ENCODE measurements at places on chromosomes 7 and 10.

- no peak for DNase-seq
These were observed 468.1 kb upstream of the AKR1E2 start for GRCh38 chr10:4357911-4358310.

GRCh38 chr10:4117604-4118003 is 332.6 kb upstream of the KLF6 start:
- no peak for DNase-seq

- DNase-seq = no peak
These were observed 600.2 kb downstream of the DNAJB6 start for GRCh38 chr7:157936976-157937375.

DNA sequence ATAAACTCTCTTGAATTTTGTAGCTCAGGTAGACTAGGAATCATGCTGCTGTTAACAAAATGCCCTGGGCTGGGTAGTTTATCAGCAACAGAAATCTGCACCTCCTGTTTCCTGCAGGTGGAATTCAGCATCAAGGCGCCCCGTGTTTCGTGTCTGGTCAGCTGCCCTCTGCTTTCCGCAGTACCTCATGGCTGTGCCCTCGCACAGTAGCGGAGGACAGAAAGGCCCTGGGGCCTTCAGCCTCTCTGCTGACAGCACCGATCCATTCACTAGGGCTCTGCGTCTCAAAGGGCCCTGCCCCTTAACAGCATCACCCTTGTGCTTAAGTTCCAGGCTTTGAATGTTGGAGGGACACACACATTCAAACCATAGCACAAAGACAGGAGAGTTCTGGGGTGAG is 90.0 kb downstream of the DYNC2I1 start:
- DNase-seq = no peak

DNA sequence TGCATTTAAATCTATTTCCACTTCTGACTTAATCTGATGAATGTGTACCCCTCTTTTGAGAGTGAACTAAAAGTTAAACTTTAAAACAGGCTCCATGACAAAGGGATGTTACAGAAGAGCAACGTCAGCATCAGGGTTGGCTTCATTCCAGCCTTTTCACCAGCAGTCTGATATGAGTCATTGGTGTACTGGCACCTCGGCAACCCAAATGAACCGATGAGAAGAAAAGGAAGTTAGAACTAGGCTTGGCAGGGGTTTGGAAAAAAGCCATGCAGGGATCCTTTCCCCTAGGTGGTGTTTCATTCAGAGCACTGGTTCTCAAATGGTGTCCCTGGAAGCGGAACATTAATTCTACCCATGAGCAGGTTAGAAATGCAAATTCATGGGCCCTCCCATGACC is 53.6 kb downstream of the SEC61G start:
- DNase-seq = no peak

GRCh38 chr10:8316284-8316683 is 261.8 kb downstream of the GATA3 start:
- no peak for DNase-seq

GRCh38 chr10:104146882-104147281 is 24.9 kb downstream of the SFR1 start:
- DNase-seq = no peak

DNA sequence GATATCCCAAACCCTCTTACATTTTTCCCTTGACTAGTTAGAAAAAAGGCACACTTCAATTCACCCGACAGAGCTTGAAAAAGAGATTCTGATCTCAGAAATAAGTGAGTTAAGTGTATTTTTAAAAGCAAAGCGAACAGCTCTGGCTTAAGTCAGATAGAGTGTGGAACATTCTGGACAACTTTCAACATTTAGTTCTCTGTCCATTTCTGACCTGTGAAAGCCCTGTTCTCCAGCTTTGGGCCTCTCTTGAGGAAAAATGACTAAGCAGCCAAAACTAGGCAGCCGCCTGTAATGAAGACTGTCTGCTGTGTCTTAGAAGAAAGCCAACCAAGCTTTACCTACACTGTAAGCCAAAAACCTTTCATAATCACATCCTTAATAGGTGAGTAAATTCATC is 50.5 kb downstream of the CDK6 start:
- no peak for DNase-seq

GRCh38 chr10:119807960-119808697 is 64.5 kb downstream of the MCMBP start:
- no peak for DNase-seq

- DNase-seq = no peak
These were observed 15.6 kb upstream of the SLC26A3 start for GRCh38 chr7:107818622-107819021.

DNA sequence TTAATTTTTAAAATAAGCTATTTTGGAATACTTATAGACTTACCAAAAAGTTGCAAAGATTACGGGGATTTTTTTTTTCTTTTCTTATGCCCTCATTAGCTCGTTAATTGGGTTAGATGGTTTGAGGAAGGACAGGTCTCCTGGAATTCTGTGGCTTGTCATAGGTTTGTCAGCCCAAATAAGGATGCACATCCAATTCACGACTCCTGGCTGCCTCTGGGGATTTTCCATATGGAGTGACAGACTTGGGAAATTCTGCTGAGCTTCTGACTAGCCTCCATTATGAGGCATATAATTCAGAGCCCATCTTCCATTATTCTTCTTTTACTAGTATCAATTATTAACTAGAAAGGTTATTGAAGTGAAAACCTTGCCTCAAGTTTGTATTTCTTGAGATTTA is 102.1 kb downstream of the AUTS2 start:
- no peak for DNase-seq

DNA sequence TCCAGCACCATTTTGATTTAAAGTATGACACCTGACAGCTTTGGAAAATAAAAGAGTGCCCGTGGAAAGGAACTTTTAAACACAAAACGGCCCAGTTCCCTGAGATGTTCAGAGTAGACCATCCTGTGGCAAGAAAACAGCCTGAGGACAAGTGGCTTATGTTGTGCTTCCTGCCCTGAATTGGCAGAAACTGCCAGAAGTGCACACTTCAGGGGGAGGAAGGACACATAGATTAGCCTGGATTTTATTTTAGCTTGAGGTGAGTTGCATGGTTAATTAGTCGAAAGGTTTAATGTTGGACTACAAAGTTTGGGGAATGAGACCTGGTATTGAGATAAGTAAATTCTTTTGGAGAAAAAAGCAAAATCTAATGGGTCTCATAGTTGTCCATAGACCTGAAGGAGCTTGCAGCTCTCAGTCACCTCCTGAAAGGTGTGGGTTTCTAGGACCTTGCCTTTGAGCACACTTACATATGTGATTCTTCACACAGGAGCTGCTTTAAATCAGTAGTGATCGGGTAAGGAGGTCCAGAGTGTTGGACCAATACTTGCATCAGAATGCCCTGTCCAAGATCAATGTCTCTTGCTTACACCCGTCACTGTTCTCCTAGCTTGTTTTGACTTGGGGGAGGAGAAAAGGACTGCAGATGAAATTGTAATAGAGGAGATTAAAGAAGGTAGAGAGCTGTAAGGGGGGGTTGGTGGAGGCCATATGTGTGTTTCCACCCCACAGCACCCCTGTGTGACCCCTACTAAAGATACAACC is 4.9 kb downstream of the ITIH2 start:
- DNase-seq = no peak

DNA sequence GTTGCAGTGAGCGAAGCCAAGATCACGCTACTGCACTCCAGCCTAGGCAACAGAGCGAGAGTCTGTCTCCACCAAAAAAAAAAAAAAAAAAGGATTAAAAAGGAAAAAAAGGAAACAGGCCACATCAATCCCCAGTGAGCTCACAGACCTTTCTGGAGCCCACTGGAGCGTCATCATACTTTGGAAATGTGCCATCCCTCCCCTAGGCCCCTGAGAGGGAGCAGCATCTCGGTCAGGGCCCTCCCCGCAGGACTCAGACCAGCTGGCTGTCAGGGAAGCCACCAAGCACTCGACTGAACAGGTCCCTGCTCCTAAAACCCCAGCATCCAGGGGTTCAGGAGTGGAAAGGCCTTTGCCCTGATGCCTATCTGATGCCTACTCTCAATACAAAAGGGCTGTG is 97.9 kb upstream of the SH2B2 start:
- DNase-seq = no peak

GRCh38 chr7:121099572-121099971 is 111.1 kb downstream of the CPED1 start:
- DNase-seq = no peak

GRCh38 chr10:100997360-100998182 is 2.0 kb upstream of the LZTS2 start:
- DNase-seq = peak; percentile 91

DNA sequence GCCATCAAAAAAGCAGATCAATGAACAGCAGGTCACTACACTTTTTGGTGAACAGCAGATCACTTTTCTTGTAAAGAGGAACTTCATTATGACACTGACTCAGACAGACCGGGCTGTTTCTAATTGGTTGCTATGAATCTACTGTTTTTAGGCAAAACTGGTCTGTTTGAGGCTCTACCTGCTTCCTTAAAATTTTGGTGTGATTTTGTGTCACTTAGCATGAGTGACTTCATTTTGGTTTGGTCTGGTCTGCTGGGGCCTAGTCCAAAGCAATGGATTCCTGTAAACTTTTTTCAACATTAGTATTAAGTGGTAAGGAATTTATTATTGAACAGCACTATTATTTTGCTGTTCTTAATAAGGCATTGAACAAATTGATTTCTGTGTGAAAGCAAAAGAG is 41.8 kb upstream of the C10orf71 start:
- DNase-seq = no peak

GRCh38 chr7:116399819-116400218 is 99.7 kb upstream of the CAV2 start:
- no peak for DNase-seq

DNA sequence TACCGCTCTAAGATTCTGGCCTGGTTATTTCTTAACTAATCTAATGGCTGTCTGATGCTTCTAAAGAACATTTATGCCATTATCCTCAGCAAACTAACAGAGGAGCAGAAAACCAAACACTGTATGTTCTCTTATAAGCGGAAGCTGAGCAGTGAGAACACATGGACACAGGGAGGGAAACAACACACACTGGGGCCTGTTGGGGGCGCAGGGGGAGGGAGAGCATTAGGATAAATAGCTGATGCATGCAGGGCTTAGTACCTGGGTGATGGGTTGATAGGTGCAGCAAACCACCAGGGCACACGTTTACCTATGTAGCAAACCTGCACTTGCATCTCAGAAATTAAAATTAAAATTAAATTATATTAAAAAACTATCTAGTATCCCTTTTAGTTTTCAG is 853.5 kb downstream of the GATA3 start:
- DNase-seq = peak; percentile 6

GRCh38 chr7:1942941-1943289 is 272.8 kb downstream of the ELFN1 start:
- DNase-seq = no peak

GRCh38 chr7:128671992-128672391 is at the start of gene GARIN1A:
GARIN1A (plus strand) TSS chr7:128672292; CDS start chr7:128672398, 106 bp downstream.
- DNase-seq = no peak

DNA sequence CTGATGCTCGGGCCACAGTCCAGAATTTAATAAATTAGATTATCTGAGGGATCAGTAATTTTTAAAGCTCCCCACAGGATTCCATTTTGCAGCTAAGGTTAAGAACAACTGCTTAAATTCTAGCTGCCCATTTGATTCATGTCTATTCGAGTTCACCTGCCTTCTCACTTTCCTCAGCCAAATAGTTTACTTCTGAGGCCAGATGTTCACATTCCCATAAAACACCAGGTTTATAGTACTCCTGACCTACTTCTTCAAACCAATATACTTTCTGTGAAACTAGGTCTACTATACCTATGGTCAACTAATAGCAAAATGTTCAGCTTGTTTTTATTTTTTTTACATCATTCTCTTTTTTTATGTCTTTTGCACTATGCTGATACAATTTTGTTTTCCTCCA is 86.3 kb downstream of the GPR158 start:
- no peak for DNase-seq

DNA sequence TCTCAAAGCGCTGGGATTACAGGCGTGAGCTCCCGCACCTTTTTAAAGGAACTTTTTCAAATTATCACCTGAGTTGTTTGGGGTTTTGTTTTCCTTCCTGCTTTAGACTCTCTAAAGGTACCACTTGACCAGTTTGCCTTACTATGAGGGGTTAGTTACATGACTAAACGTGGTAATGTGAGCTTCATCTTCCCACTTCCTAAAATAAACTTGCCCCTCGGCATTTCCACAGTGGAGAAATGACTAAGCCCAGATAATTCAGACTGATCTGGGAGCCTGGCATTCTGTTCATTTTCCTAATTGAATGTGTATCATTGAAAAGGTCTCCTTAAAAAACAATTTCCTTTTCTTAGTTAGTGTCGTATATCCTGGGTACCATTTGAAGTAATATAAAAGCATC is 163.4 kb downstream of the PLXDC2 start:
- DNase-seq = no peak

- no peak for DNase-seq
These were observed 67.9 kb downstream of the CLRN3 start for GRCh38 chr10:127824826-127825225.

- no peak for DNase-seq
These were observed 237.0 kb downstream of the SDK1 start for GRCh38 chr7:3538041-3538440.

DNA sequence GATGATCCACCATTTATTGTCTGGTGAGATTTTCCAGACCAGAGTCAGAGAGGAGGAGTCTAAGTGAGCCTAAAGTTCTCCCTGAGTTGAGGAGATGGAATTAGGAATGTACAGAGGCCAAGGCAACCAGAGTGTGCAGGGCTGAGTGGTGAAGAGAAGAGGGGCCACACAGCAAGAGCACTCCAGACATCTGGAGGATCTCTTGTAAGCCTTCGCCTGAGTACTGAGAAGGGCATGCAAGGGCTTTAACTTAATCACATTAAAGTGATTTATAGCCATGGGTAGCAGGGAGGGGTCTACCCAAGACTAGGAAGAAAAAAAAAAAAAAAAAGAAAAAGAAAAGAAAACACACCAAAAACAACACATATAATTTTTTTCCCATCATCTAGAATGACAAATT is 1190.4 kb downstream of the GATA3 start:
- DNase-seq = no peak

DNA sequence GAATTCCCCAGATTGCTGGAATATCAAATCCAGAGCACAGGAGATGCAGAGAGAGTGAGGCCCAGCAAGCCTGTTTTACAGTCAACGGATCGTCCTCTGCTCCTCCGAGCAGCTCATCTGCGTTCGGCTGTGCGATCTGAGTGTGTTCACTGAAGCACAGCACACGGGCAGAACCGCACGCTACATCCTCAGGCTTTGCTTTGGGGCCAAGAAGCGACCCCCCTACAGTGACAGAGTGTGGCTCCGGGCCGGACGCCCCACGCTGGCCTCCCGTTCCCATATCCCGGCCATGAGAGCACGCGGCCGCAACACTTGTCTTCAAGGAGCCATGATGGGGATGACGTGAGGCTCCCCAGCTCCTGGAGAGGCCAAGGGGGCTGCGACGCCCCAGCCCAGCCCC is 431.4 kb downstream of the DNAJB6 start:
- DNase-seq = no peak

DNA sequence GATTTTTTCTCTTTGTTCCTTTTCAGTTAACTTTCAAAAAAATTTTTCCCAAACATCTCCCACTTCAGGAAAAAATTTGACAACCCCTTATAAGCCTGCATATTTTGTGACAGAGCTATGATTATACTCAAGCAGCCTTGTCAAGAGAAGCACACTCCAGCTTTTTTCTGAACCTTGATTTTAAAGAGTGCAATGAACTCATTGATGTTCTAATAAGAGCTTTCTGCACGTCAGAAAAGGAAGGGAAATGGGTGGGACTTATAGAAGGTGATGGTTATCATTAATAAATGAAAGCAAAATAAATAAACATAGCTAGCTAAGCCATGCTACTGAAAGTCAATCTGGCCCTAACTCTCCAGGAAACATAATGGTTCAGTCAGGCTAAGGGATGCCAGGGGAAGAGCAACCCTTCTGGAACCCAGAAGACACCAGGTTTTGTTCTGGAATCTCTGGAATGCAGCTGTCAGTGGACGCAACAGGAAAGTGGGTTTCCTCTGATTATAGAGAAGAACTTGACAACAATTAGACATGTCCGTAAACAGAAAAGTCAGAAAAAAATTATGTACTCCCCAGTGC is 76.1 kb downstream of the NHLRC2 start:
- no peak for DNase-seq
